ENCODE measurements at places on chromosomes 4 and X.

DNA sequence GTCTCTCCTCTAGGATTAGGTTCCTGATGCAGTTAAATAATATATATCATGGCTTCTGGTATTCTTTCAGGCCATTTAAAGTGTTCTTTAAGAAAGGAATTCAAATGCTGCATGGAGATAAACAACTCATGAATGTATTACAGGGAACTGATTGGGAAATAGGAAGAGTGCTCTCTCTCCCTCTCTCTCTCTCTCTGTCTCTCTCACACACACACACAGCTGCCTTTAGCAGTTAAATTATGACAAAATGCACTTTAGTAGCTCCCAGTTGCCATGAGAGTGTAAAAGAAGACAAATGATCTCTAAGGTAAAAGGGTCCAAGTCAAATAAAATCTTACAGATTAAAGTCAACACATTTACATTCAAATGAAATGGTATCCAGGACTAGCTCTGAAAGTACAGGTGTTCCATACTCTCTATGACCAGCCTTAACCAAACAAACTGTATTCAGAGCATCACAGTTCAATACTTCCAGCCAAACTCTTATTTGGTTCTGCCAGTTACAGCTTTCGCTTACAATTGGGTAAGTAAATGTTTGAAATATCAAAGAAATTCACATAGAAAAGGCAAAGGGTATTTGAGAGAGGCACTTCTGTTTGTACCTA lies 94.7 kb upstream of the CXXC4 start:
- no peak for DNase-seq

- DNase-seq: no peak
Observed at GRCh38 chr4:24559032-24559821, 25.1 kb downstream of the DHX15 start.

DNA sequence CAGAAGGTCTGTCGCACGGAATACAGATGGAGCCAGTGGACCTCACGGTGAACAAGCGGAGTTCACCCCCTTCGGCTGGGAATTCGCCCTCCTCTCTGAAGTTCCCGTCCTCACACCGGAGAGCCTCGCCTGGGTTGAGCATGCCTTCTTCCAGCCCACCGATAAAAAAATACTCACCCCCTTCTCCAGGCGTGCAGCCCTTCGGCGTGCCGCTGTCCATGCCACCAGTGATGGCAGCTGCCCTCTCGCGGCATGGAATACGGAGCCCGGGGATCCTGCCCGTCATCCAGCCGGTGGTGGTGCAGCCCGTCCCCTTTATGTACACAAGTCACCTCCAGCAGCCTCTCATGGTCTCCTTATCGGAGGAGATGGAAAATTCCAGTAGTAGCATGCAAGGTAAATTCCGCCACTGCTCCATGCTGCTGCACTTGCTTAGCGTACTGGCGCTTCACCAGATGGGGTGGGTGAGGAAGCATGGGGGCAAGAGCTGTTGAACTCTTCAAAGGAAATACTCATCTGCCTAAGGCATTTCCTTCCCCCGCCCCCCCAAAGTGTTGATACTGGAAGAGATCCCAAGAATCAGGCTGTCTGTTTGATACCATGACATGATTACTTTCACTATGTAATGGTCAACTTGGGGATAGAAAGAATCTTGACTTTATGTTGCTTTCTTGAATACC lies 24.8 kb downstream of the KLF3 start:
- DNase-seq: no peak

- no peak for DNase-seq
Observed at GRCh38 chrX:275476-275966, 5.7 kb upstream of the PLCXD1 start.

DNA sequence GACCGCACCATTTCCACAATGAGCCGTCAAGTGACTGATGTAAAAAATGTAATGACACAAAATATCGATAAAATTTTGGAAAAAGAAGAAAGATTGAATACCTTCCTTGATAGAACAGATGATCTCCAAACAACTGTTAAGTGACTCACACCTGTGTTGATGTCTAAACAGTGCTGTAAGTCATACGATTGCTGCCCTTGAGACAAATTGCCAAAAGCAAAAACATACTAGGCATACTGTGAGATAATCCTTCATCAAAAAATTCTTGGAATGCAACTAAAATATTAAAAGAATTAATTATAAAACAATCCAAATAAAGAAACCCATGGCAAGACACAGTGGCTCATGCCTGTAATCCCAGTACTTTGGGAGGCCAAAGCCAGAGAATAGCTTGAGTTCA lies 53.4 kb downstream of the HNRNPD start:
- no peak for DNase-seq

- DNase-seq: no peak
Observed at GRCh38 chr4:152225680-152226079, 310.2 kb downstream of the FBXW7 start.

- no peak for DNase-seq
Observed at GRCh38 chrX:40374486-40374885, 206.3 kb upstream of the ATP6AP2 start.

DNA sequence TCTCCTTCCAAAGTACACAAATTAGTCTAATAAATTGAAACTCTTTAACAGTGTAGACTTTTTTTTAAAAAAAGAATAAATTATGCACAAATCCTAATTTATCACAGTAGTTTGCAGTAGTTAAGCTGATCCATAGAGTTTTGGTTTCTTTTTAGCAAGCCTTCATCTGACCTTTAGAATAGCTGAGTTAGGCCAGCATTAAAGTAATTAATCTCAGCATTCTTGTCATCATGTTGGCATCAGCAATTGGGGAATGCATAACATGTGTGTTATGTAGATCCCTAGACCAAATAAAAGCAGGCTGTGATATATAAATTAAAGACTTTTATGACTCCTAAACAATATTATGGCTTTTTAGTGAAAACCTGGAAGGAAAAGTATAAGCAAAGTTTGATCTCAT lies 426.5 kb upstream of the PABPC4L start:
- no peak for DNase-seq

DNA sequence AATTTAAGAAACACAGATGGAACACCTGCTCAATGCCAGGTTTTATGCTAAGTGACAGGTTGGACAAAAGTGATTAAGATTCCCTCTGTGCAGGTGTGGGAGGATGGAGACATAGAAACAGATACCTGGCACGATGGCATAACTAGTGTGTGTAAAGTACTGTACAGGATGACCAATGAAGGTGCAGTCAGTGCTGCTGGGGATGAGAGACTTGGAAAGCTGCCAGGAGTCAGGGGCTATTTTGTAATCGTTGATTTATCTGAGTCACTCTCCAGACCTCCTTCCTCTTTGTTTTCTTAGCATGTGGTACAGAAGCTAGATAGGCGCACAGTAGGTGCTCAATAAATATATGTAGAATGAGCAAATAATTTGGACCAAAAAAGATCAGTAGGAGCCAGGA lies 58.2 kb downstream of the CWH43 start:
- no peak for DNase-seq

DNA sequence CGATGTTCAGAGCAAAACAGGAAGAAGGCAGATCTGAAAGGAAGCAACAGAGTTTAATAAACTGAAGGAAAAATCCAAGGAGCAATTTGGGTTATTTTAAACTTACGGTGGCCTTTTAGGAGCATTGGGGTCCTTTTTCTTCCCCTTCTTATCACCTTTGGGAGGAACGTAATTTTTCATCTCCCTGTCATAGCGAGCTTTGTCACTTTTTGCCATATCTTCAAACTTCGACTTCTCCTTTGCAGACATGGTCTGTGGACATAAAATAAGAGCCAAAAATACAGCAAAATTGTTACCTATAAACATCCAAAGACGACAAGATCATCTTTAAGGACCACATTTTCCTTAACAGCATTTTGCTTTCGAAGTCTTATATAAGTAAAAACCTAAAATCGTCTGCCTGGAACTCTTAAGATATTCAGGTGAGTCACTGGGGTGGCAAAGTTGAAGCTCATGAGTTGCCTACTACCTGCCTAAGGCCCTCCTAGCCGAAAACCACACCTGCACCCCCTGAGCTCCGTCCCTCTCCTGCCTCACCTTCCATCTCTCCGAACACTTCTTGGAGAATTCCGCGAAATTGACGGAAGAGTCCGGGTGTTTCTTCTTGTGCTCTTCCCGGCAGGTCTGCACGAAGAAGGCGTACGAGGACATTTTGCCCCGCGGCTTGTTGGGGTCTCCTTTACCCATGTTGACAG lies 1.0 kb downstream of the HMGB2 start:
- no peak for DNase-seq

DNA sequence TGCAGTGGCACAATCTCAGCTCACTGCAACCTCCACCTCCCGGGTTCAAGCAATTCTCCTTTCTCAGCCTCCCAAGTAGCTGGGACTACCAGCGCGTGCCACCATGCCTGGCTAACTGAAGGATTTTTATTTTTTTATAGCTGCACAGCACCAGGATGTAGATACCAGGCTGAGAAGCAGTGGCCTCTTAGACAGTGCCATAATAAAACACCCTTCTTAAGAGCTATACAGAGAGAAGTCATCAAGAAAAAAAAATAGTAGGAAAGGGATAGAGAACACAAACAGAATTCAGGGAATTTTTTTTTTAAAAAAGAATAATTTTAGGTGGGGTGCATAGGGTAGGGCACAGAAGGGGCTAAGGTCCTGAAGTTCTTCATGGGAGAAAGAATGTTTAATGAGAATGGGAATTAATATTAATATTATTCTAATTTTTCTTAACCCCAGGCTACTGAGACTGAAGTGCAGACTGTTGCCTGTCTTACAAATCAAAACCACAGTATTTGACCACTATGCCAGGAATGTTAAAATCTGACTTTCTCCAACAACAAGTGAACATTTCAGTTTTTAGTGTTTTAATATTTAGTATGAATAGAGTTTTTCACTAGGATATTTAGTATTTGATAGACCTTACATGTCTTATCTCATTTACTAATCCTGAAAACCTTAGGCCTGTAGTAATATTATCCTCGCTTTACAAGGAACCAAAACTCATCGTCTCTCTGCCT lies 146.7 kb downstream of the KCNIP4 start:
- no peak for DNase-seq

GRCh38 chr4:119657111-119657611 lies 28.6 kb upstream of the PDE5A start:
- no peak for DNase-seq

- no peak for DNase-seq
Observed at GRCh38 chr4:174538123-174538875, 16.0 kb upstream of the HPGD start.

GRCh38 chr4:145839151-145839550 lies 99.5 kb downstream of the ZNF827 start:
- no peak for DNase-seq

DNA sequence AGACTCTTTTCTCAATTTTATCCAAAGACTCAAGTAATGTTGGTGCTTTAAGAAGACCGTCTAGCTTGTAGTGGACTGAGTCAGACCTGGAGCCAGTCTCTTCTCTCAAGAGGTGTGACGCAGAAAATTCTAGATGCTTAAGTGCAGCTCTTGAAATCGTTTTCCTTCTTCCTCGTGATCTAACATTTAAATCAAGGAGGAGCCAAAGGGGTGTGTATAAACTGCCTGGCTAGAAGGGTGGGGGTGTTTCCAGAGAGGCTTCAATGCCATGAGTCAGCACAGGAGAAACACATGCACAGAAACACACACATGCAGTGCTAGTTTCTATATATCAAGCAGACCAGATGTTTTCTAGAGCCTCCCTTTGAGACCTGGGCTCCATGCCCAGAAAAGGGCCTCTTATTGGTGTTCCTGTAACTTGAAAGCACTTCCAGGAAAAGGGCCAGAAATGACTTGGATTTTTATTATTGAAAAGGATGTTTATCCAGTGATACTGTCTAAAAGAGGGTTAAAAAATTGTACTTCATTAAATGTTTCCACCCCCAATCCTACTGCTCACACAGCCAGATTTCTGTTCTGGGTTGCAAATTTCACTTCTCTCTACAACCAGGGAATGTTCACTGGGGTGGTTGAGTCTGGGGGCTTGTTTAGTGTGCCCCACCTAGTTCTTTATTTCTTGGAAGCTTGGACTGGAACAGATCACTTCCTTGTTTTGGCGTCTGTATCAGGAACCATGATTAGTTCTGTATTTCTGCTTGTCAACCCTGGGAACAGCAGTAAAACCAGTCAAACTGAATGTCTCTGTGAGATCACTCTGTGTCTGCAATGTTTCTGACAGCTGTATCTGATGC lies at the start of gene CLIC2:
TSS of gene CLIC2 (minus strand) at position 129 of the 851 bp plus-strand sequence. CDS start 187 bp downstream, outside the sequence.
- DNase-seq: no peak

- no peak for DNase-seq
Observed at GRCh38 chr4:102500352-102500695, 835 bp upstream of the NFKB1 start.

- peak; percentile 70 for DNase-seq
Observed at GRCh38 chr4:2942532-2943363, 20.5 kb downstream of the NOP14 start.

- DNase-seq: no peak
Observed at GRCh38 chr4:185896817-185897488, 85.0 kb upstream of the SORBS2 start.

GRCh38 chr4:94929696-94930095 lies 171.9 kb downstream of the BMPR1B start:
- DNase-seq: no peak

GRCh38 chr4:65033899-65034298 lies 624.6 kb upstream of the TECRL start:
- no peak for DNase-seq

DNA sequence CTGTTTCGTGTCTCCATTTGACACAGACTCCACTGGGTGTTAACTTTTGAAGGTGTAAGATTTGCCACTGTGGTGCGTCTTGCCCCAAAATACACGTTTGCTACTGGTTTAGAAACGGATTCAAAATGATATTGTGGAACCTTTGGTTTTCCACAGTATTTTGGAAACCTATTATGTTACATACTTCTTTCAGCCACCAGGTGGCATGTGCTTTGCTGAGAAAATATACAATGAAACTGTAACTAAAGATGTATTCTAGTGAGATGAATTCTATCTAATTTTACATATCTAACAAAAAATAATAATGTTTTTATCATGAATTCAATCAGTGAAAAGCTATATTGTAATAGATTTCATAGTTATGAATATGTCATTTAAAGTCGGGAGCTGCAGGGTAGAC lies 28.4 kb upstream of the SLITRK4 start:
- no peak for DNase-seq

GRCh38 chrX:9846631-9847030 lies 60.4 kb downstream of the SHROOM2 start:
- no peak for DNase-seq

DNA sequence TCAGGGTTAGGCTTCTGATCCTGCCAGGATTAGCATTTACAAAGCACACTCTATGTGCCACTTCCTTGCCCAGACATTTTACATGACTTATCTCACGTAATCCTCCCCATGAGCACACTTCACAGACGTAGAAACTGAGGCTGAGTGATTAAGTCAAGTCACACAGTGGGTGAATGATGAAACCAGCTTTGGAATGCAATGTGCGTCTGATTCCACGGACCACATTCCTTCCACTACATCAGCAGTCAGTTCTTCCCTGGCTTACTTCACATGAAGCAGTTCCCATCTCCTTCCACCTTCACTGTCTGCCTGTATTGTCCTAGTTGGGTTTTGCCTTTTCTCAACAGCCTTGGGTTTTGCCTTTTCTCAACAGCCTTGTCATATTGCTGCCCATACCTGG lies 134.3 kb upstream of the PPARGC1A start:
- DNase-seq: no peak

DNA sequence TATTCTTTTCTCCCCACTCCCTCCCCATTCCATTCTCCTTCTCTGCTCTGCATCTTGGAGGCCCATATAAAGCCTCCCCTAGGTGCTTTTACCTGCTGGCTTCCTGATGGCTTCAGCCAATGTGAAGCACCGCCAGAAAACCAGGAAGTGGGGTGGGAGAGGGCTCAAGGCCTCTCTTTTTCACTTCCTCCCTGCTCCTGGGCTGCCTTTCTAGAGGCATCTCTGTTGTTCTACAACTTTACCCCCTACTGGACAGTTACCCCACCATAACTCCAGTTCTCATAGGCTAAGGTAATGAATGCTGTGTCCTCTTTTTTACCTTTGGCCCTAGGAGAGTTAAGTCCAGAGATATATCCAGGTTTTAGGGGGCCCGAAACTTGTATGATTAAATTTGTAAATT lies 62.4 kb upstream of the PPARGC1A start:
- DNase-seq: no peak

Data from coronary artery (tissue), 2 donors.